H4 (cell line): ENCODE measurements at places on chromosomes 13 and 19.

DNA sequence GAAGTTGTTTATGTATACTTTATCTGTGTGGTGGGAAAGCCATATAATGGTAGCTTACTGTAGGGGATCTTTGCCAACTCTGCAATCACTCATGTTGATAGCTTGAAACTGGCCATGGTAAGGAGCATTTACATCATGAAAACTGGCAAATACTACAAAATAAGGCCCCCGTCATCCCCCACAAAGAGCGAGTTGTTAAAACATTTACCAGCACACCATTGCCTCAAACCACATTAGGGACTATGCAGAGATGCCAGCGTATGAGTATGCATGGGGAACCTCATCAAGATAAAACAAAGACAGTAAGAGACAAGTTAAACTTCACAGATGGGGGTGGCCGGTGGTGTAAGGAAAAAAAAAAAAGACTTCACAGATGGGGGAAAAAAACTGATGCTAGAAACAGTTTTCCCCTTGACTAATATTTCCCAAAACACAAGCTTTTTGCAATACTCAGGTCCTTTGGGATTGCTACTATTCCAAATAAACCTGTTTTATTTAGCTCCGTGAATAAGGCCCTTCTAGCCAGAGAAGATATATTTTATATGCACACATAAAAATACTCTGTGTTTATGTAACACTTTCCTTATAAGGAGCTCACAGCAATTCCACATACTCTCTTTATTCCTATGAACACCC is 70.6 kb upstream of the SERP2 start:
- peak; percentile 59 for DNase-seq

- DNase-seq, result peak; percentile 5
Observed at GRCh38 chr13:105597573-105597972, 937.9 kb downstream of the EFNB2 start.

GRCh38 chr19:32748497-32748896 is 28.9 kb downstream of the TDRD12 start:
- DNase-seq, result no peak

- DNase-seq, result no peak
Observed at GRCh38 chr19:41000310-41000737, 9.2 kb downstream of the CYP2B6 start.

GRCh38 chr19:35297515-35297848 is 5.5 kb downstream of the MAG start:
- no peak for DNase-seq

DNA sequence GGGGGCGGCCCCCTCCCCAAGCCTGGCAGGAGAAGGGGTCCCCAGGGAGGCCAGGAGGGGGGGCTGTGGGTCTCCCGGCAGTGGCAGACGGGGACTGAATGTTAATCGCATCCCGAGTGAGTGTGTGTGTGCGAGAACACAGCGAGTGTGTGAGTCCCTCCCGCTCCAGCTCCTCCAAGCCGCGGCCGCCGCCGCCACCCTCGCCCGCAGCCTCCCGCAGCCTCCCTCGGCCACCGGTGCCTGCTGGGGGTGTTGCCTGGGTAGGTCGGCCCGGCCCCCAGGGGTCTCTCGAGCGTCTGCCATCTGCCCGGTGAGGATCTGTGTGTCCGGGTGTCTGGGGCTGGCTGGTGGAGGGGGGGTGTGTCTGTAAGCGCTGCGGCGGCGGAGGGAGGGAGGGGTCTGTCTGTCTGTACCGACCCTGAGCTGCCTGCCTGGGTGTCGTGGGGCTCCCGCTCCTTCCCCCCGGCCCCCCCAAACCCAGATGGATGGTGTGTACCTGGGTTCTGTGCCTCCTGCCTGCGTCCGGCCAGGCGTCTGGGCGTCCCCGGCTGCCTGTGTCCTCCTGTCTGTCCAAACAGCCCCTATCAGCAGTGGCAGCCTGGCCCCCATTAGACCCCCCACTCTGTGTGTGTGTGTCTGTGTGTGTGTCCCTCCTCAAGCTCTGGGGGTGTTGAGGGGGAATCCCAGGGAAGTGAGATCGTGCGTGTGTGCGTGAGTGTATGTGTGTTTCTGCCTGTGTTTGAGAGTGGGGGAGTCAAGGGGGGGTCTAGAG is at the start of gene GRIN2D:
Gene GRIN2D (plus strand): TSS at position 110 of the 772 bp plus-strand sequence. CDS start 4,725 bp downstream, outside the sequence.
- no peak for DNase-seq

- DNase-seq, result no peak
Observed at GRCh38 chr13:73596382-73596781, 537.6 kb downstream of the KLF5 start.

DNA sequence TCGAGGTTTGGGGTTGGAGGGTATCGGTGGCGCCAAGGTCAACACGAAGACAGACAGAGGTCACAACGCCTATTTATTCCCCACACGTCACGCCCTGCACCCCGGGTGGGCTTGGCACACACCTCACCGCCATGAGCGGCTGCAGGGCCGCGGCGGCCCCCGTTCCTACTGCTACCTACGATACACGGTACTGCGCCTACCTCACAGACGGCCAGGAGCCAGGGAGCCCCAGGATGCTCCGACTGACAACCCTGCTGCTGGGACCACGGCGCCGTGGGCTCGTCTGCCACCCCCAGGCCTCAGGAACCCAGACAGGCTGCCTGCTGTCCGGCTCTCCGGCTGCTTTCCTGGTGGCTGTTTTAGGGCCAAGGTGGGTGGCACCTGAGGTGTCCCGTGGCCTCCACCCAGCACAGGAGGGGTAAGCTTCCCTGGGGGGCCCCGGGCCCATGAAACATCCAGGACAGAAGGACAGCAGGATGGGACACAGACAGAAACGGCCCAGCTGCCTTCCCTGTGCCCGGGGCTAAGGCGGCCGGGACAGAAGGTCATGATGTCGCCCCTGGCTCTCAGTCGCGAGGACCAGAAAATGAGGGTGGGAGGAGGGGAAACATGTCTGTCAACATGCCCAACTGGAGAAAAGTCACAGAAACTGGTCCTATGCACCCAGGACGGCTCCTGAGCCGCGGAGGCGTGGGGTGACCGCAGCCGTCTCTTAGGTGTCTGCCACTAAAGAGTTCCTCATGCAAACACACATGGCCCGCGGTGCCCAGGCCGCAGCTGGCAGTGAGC is 15.0 kb upstream of the SLC39A3 start:
- no peak for DNase-seq

DNA sequence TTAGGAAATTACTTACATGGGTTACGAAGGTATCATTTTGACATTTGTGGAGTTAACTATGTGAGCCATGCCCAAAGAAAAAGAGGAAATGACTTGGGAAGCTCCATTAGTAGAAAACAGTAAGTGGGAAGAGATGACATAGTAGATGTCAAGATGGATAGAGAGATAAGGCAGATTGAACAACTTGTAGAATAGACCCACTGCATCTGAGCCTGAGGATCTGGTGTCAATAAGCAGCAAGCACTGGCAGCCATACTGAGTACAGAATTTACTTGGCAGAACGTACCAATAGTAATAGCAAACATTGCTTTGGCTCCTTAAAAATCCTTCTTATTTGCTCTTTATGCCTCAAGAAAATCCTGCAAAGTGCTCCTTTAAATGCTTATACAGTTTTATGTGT is 203.8 kb downstream of the GPC6 start:
- no peak for DNase-seq

GRCh38 chr19:40365613-40366401 is 17.3 kb downstream of the PLD3 start:
- DNase-seq, result peak; percentile 52

- DNase-seq, result no peak
Observed at GRCh38 chr13:110269509-110270185, 37.3 kb downstream of the COL4A1 start.

DNA sequence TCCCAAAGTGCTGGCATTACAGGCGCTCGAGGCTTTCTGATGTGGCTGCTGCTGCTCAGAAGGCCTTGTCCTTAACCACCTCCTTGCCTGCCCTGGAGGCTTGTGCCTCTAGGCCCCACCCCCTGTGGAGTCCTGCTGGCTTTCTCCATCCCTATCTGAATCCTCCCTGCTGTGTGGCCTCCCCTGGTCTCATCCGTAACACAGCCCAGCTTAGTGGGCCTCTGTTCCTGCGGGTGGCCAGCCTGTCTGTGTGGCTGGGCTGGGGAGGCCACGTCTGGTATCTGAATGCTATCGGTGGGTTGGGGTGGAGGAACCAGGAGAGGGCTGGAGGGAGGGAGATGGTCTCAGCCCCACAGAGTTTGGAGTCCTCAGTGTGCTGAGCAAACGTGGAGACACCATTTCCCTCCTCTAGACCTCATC is 4.7 kb downstream of the RPL28 start:
- no peak for DNase-seq

GRCh38 chr19:28210886-28211285 is 1002.1 kb downstream of the UQCRFS1 start:
- no peak for DNase-seq

DNA sequence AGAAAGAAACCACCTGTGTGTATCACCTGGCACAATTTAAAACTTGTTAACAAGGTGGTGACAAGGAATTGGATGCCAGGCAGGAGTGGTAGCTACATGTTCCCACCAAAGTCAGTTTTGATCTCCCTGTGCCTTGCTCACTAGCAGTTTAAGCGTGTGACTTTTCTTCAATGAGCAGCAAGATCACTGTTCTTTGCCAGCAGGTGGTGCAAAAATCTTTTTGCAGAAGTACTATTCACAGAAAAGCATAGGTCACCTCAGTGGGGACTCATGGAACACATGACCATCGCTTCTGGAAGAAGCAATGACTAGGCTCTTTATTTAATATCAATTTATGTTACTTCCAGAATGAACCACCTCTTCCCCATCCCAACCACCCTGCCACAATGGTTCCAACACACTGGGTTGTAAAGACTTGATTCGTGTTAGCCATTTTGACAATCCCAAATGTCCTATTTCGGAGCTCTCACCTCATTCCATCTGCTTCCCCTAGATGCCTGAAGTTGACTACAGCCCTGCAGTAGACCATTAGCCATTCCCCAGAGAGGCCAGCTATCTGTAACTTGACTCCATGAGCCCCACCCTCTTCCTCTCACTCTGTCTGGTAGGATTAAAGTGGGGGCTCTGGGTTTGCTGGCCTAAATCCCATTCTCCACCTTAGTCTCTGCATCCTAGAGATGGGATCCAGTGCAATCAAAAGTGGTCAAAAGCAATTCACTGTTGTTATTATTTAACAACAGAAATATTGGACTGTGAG is 59.1 kb upstream of the TNFRSF19 start:
- peak; percentile 24 for DNase-seq

GRCh38 chr19:39247701-39248664 is 673 bp downstream of the IFNL4 start:
- no peak for DNase-seq

- no peak for DNase-seq
Observed at GRCh38 chr13:109744512-109745051, 41.8 kb downstream of the IRS2 start.

GRCh38 chr19:50325310-50326100 is 3.7 kb downstream of the KCNC3 start:
- peak; percentile 56 for DNase-seq

- no peak for DNase-seq
Observed at GRCh38 chr13:109401891-109402290, 384.5 kb downstream of the IRS2 start.

GRCh38 chr19:7844951-7845350 is 14.9 kb downstream of the EVI5L start:
- DNase-seq, result no peak

GRCh38 chr13:23678795-23679194 is 108.6 kb downstream of the TNFRSF19 start:
- no peak for DNase-seq

DNA sequence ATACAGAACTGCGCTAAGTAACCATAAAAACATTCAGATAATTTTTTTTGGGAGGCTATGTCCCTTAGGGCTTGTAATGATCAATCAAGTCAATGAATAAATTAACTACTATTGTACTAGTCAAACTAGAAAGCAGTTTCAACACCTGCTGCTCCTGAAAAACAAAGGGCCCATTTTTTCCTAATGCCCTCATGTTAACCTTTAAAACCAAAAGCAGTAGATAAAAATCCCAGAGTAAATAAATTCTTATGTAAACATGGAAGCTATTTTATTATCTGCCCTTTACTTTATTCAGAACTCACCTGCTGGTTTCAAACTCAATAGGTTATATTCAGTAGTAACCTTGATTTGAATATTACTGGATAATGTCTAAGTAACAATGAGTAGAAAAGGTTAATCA is 159.5 kb upstream of the STARD13 start:
- no peak for DNase-seq
